ENCODE measurements at places on chromosomes 7 and 10.

DNA sequence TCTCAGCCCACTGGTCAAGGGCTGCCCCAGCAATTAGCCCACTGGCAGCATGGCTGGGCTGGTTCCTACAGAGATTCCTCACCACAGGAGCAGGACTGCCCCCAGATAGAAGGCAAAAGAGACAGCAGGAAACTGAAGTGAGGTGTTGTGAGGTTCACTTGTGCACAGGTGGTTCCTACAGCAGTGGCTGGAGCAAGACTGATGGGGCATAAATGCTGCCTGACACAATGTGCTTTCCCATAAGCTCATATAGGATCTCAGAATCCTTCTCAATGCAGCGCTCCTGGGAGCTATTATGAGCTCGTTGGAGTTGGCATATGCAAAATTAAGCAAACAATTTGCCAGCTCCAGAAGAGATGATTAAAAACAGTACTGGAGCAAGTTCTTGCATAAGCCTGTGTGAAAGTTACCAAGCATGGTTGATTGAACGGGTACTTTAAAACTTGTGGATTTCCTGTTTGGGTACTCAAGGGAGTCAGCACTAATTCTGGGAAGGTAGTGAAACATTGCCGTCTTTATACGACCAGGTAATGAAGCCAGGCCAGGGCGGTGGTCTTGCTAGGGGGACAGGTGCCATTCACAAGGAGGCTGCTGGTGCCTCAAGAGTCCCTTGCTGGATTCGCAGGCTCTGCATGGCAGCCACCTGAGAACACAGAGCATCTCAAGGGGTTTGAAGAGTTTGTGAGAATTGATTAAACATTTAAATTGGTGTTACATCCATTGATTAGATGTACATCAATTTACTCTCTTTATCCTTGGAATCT, 20.3 kb upstream of the PRKCQ start:
- no peak for DNase-seq

DNA sequence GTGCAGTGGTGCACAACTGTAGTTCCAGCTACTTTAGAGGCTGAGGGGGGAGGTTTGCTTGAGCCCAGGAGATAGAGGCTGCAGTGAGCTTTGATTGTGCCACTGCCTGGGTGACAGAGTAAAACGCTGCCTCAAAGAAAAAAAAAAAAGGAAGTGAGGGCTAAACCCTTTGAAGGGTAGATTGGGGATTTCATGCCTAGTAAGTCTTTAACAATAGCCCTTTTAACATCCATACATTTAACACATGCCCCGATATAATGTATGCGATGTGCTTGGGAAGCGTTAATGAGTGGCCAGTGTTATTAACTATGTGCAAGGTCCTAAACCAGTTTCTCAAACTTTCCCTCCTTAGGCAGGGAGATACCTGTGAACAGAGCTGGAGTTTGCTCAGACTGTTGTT, 229.2 kb upstream of the HPS1 start:
- DNase-seq: no peak

GRCh38 chr7:36119005-36119706, 33.9 kb upstream of the EEPD1 start:
- DNase-seq: no peak

DNA sequence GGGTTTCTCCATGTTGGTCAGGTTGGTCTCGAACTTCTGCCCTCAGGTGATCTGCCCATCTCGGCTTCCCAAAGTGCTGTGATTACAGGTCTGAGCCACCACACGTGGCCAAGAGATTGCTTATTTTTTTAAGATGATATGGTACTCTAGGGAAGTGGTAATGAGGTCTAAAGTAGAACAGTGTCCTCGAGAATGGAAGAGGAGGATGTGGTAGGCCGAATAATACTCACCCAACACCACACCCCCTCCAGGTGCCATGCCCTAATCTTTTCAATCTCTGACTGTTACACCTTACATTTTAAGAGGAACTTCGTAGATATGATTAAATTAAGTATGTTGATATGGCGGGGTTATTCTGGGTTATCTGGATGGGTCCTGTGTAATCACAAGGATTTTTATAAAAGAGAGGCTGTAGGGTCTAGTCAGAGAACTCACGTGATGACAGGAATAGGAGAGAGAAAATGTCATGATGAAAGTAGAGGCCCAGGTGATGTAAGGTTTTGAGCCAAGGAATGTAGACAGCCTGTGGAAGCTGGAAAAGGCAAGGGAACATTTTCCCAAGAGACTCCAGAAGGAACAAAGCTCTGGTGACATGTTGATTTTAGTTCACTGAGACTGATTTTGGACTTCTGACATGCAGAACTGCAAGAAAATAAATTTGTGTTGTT, 29.5 kb downstream of the CDK13 start:
- no peak for DNase-seq

- no peak for DNase-seq
Observed at GRCh38 chr10:43852149-43852548, 203.5 kb upstream of the ZNF32 start.

DNA sequence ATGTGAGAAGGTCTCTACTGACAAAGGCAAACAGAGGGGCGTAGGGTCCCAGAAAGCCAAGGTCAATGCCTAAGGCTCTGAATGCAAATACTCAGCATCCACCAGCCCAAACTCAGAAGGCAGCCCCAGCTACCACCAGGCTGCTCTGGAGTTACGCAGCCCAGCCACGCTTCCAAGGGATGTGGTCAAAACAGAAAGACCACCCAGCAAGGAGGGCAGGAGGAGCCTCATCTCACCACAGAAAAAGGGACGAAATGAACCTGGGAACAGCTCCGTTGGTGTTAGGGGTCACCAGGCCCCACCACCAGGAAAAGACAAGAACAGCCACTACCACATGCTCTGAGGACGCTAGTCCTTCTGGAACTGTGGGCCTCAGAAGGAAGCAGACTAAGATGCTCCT, 65.1 kb downstream of the CTBP2 start:
- no peak for DNase-seq

DNA sequence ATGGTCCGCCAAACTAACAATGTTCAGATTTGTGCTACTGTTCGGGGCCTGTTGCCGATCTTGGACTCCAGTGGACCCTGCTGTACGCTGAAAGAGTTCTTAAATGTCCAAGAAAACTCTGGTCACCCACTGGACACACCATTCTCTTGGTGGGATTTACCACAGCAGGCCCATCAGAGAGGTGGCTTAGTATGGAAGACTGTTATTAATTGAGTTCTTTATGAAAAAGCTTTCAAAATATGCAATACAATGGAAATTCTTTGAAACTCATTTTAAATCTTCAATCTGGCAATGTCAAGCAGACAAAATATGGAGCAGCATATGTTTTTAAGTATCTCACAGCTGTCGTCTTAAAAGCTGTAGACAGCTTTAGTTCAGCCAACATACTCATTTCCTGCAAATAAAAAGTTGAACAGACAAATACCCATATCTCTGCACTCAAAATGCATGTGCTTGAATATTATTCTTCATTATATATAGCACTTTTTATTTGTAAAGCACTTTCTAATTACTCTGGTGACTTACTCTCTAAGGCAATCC, 37.4 kb upstream of the GRM8 start:
- DNase-seq: no peak

- no peak for DNase-seq
Observed at GRCh38 chr10:29026802-29027580, 261.9 kb upstream of the LYZL1 start.

GRCh38 chr10:655184-655583, 34.3 kb downstream of the DIP2C start:
- DNase-seq: peak; percentile 33

GRCh38 chr10:73774637-73775036, 7.2 kb upstream of the CHCHD1 start:
- no peak for DNase-seq

DNA sequence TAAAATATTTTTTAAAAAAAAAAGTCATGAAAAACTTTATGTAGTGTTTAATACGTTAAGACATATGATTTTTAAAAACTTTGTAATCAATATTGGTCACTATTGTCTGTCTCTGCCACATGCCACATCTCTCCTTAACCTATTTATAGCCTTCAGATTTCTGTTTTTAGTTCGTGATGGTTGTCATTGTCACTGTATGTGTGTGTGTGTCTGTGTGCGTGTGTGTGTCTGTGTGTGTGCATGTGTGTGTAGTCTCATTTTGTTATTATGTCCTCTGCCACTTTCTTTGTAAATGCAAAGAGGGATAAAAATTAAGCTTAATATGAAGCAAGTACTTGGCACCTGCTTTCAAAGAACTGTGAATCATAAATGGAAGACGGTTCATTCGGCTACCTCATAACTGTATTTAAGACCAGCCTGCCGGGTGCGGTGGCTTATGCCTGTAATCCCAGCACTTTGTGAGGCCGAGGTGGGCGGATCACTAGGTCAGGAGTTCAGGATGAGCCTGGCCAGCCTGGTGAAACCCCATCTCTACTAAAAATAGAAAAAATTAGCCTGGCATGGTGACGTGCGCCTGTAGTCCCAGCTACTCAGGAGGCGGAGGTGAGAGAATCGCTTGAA, 354.0 kb downstream of the ARL4A start:
- no peak for DNase-seq

GRCh38 chr7:46750321-46750865, 829.3 kb upstream of the IGFBP3 start:
- DNase-seq: no peak

DNA sequence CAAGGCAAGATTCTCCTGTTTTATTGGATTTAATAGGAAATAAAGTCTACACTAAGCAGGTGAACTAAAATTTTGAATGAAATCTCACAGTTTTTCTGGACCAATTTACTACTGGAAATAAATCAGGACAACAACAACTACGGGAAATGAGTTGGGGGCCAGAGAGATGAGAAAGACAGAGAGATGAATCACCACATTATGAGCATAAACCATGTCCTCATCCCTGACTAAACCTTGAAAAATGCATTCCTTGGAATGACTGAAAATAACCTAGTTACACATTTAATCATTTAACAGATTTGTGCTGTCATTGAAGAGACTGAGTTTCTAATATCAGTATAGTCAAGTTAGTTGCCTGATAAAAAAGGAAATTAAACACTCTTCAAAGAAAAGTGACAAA, 608.4 kb upstream of the KCND2 start:
- no peak for DNase-seq

GRCh38 chr7:24718977-24719491, 38.2 kb downstream of the GSDME start:
- no peak for DNase-seq

- DNase-seq: no peak
Observed at GRCh38 chr10:13110908-13111307, 10.9 kb downstream of the OPTN start.

GRCh38 chr10:52215745-52216361, 98.2 kb upstream of the DKK1 start:
- no peak for DNase-seq

GRCh38 chr10:96153070-96153469, 23.0 kb downstream of the ZNF518A start:
- no peak for DNase-seq

- no peak for DNase-seq
Observed at GRCh38 chr7:51351661-51352060, 35.1 kb upstream of the COBL start.

DNA sequence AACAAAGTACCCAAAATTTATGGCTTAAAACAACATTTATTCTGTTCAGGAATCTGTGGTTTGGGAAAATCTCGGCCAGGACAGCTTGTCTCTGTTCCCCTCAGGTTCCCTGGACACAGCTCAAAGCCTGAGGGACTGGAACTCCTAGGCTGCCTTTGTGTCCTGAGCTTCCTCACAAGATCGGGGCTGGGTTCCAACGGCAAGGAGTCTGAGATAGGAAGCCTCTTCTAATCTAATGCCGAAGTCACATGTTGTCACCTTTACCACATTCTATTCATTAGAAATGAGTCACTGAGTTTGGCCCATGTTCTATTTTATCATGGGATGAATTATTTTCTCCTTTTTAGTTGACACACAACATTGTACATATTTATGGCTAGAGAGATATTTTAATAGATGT, 80.5 kb downstream of the ANKRD26 start:
- DNase-seq: no peak

DNA sequence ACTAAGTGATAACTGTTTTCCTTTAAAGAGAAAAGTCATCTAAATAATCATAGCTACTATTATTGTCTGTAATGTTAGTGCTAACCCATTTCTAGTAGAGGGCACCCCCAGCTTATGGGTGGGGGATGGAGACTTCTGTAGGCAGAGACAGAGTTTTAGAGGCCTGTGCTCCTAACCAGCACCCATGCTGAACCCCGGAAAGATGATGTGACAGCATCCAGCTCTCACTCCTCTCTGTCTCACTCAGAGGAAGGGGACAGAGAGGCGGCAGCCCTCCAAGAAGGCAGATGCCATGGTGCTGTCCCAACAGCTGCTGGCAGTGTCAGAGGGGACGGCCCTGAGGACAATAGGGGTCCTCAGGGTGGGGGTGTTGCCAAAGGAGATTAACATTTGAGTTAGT, 74.4 kb upstream of the PRLHR start:
- no peak for DNase-seq

- peak; percentile 55 for DNase-seq
Observed at GRCh38 chr10:97498841-97499560, at the start of gene UBTD1. UBTD1 (plus strand) TSS chr10:97498924; CDS start chr10:97499204, 280 bp downstream.

DNA sequence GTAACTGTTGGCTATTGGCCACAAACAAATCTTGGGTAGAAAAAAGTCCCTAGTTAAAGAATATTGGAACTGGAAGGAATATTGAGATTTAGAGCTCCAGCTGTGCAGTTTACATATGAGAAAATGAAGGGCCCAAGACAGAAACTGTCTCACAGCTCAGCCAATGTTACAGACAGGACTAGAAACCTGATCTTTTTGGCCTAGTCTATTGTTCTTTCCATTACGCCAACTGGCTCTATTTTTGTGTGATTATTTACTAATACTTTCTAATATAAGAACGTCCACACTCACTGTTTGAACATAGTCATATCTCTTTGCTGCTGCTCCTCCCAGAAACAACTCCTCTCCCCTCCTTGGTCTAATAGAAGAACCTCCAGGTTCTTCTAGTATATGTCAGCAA, 1.2 kb downstream of the WEE2 start:
- no peak for DNase-seq

- DNase-seq: no peak
Observed at GRCh38 chr7:40996233-40996677, 706.6 kb downstream of the INHBA start.

DNA sequence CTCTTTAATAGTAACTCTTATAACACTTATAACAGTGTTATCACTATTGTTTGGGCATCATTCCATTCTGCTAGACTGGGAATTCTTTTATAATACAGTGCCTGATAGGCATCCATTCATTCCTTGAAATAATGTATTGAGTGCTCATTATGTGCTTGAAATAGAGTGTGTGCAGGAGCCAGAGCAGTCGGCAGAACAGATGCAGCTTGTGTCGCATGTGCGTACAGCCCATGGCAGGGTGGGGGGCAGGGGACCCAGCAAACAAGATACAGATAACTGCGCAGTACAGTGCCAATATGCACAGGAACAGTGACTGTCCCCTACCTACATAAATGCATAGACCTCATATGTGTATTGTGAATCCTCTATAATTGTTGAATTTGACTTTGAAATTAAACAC, 99.3 kb downstream of the KAT6B start:
- DNase-seq: no peak

- DNase-seq: no peak
Observed at GRCh38 chr7:123148813-123149212, 51.0 kb downstream of the SLC13A1 start.

DNA sequence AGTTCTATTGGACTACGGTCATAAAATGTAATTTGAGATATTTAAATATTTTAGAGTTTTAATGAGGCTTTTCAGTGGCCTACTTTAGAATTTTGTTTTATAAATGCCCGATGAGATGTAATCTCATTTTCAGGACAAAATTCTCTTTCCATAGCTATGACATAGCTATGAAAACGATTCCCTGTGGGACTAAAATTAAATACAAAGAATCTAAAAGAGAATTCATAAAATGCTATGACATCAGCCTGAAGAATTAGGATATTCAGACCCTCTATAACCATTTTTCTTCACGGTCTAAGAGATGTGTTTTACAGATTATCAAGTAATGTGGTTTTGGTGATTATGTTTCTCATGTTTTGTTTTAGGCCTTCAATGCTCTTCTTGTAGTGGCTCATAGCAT, 48.2 kb upstream of the ODAD2 start:
- no peak for DNase-seq

Measured in caudate nucleus (tissue), 63 donors.